Stomach (tissue), 19 donors: ENCODE measurements at places on chromosomes 6 and 20. TPM values are rescaled to one million over a fixed set of nuclear protein-coding genes. Genes with fewer than 3 reads are reported as not detected.
A peak's percentile ranks its signal among the peaks of the same experiment; 100 is the strongest.

- H3K4me3 ChIP-seq: no peak overlapping the region
- no peak for DNase-seq
- H3K36me3 ChIP-seq: no peaks in the 10 kb centered on the region
- H3K4me1 ChIP-seq: no peaks in the 10 kb centered on the region
These were observed 264.6 kb upstream of the MAN1A1 start for GRCh38 chr6:119614138-119614537.

- no peak overlapping the region for H3K27ac ChIP-seq
- no peak for DNase-seq
- H3K4me1 ChIP-seq: no peaks in the 10 kb centered on the region
- no peaks in the 10 kb centered on the region for H3K27me3 ChIP-seq
- H3K36me3 ChIP-seq: peaks cover 27% of the 10 kb centered on the region
These were observed 26.4 kb downstream of the AFG1L start for GRCh38 chr6:108321253-108321747.

GRCh38 chr6:155085582-155086257 lies 90.6 kb downstream of the TIAM2 start:
- peak; percentile 59 for DNase-seq
- H3K4me1 ChIP-seq: peaks cover 8% of the 10 kb centered on the region
- H3K27ac ChIP-seq: peak overlapping the region; percentile 67
- no peaks in the 10 kb centered on the region for H3K36me3 ChIP-seq
- no peaks in the 10 kb centered on the region for H3K27me3 ChIP-seq
- H3K4me3 ChIP-seq: no peak overlapping the region

DNA sequence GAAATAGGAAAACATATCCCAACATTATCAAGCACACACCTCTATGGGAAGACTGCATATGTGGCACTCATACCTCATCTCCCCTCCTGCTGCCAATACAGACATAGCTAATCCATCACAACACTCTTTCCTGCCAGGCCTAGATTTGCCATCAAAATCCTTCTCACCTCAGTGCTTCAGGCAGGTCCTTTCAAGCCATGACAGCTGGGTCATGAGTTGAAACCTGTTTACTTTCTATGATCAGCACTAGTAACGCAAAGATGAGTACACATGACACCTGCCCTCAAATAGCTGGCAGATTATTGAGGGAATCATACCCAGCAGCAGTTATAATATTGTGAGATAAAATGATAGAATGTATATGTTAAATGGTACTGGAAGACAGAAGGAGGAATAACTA lies 183.1 kb downstream of the AIG1 start:
- no peak overlapping the region for H3K4me3 ChIP-seq
- DNase-seq: no peak
- no peaks in the 10 kb centered on the region for H3K27me3 ChIP-seq
- no peak overlapping the region for H3K27ac ChIP-seq
- H3K4me1 ChIP-seq: no peaks in the 10 kb centered on the region
- no peaks in the 10 kb centered on the region for H3K36me3 ChIP-seq

GRCh38 chr20:61876952-61877728 lies 188.5 kb downstream of the TAF4 start:
- no peak for DNase-seq
- no peak overlapping the region for H3K4me3 ChIP-seq
- no peaks in the 10 kb centered on the region for H3K4me1 ChIP-seq
- H3K36me3 ChIP-seq: no peaks in the 10 kb centered on the region

- H3K4me3 ChIP-seq: no peak overlapping the region
- DNase-seq: no peak
- no peak overlapping the region for H3K27ac ChIP-seq
- no peaks in the 10 kb centered on the region for H3K27me3 ChIP-seq
- H3K36me3 ChIP-seq: no peaks in the 10 kb centered on the region
These were observed 92.0 kb downstream of the LY86 start for GRCh38 chr6:6680526-6680925.

EPPIN gene
- not detected for total RNA-seq

DNA sequence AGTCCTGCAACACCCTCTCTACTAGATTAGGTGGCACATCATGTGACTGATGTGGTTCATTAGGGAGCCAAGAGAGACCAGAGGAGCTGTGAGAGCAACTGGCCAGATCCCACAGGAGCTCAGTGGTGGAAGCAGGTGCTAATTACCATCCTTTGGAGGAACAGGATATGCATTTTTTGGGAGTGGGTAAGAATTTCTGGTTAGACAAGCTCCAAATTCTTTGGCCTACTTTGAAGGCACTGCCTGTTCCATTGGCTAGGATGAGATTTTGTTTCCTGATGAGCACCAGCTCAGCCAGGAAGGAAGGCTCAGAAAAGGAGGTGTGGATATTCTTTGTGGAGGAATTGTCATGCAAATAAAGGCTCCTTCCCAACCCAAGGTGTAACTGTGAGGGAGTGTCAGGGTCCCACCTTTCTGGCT lies 130.3 kb upstream of the BMP2 start:
- no peaks in the 10 kb centered on the region for H3K36me3 ChIP-seq
- no peak overlapping the region for H3K27ac ChIP-seq
- no peak for DNase-seq

DNA sequence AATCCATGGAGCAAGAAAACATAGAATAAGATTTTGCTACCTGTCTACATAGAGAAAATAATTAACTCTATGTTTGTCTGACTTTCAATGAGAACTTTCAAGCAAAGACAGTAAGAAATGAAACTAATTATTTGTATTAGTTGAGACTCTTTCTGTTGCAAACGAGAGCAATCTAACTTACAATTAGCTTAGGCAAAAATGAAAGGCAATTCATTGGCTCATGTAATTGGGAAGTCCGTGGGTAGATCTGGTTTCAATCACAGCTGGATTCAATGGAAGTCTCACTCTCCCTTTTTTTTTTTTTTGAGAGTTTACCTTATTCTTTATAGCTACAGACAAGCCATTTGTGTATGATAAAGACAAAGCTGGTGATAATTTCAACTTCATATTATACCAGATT lies 68.2 kb upstream of the STXBP5 start:
- no peak overlapping the region for H3K4me3 ChIP-seq
- H3K27ac ChIP-seq: no peak overlapping the region
- H3K36me3 ChIP-seq: no peaks in the 10 kb centered on the region
- no peaks in the 10 kb centered on the region for H3K4me1 ChIP-seq
- no peaks in the 10 kb centered on the region for H3K27me3 ChIP-seq
